ENCODE measurements at places on chromosomes 2 and 18.

DNA sequence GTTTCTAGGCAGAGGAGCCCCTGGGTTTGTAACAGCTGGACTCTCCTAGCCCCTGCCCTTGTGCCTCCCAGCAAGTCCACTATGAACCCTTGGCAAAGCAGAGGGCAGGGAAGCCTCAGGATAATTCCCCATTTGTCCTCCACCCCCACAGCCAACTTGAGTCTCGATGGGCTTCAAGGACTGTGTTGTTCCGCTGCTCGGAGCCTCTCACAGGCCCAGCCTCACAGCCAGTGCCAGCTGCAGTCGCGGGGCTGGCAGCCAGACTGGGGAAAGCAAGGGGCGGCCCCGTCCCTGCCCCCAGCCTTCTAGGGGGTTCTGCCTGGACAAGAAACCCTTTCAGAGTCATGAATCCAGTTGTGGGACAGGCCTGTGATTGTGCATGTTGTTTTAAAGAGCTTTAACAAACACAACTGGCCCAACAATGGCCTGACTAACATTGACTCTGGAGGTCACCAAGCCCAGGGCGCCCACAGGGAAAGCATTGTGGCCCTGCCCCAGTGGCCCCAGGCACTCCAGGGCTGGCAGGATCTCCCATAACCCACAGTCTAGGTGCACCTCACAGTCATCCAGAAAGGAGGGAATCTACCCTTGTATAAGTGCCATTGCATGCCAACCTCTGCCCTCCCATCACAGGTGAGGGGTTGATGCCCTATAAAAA, 71.8 kb upstream of the DAPL1 start:
- DNase-seq, result no peak

- DNase-seq, result no peak
These were observed 455.1 kb downstream of the PLCL1 start for GRCh38 chr2:198259496-198259895.

DNA sequence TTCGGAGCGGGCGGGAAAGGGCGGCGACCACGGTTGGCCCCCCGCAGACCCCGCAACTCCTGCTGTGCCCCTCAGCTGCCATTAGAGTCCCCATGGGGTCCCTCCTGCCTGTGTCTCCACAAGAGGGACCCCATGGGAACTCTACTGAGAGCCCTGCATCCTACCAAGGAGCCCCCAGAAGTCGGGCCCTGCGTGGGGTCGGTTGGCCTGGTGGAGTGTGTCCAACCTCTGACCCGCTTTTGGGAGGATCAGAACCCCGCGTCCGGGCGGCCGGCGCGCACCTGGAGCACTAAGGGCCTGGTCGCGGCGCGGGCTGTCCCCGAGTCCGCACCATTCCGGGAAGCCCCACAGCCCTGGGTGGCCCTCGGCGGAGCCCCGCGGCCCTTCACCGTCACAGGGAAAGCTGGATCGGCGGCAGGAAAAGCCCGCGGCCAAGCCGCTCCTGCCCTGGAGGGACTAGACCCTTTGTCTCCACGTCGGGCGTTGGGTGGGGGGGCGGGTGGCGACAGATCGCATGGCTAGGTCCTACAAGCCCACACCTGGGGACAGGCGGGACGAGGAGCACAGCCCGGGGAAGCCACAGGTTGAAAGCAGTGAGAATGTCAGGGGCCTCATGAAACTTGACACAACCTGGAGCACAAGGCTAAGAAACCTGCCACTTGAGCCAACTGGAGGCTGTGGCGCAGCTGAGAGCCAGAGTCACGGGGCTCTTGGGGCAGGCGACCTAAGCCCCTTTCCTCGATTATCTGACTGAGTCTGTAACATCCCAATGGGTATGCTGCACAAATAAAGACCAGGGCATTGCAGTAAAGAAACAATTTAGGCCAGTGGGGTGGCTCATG, 11.2 kb upstream of the CXXC1 start:
- DNase-seq, result no peak

DNA sequence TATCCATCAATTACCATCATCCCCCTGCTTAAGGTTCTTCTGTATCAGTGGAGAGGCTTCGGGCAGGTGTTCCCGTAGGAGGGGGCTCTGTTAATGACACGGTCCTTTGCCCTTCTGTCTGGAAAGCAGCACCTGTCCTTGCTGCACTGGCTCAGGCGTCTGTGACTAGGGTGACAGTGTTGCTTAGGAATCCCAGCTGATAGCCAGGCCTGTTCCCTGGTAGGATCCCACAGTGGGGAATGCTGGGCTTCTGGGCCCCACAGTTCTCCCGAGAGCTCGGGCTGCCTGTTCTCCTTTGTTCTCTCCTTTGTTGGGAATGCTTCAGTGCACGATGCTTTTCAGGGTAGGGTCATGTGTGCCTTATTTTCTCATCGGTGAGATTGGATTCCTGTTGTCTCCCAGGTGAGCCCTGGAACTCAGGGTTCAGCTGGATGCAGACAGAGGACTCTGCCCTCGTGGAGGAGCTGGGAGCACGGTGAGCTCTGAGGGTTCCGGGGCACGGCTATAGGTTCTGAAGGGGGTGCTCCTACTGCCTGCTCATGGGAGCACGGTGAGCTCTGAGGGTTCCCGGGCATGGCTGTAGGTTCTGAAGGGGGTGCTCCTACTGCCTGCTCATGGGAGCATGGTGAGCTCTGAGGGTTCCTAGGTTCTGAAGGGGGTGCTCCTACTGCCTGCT, 9.6 kb downstream of the SNTG2 start:
- no peak for DNase-seq

- no peak for DNase-seq
These were observed 376.3 kb upstream of the MYT1L start for GRCh38 chr2:2707206-2707991.

DNA sequence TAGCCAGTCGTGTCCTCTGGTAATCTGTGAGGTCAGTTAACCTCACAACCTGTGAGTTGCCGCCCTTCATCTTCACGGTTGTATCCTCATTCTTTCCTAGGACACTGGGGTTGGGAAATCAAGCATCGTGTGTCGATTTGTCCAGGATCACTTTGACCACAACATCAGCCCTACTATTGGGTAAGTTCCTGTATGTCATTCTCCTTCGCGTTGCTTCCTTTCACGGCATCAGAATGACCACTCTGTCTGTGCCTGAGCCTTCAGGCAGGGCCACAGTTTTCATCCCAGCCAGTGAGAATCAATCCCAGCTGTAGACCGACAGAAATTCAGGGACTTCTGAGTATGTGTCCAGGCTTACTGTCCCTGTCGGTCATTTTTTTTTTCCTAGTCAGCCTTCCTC, 67.1 kb downstream of the RAB31 start:
- no peak for DNase-seq

- no peak for DNase-seq
These were observed 58.9 kb upstream of the CTNNA2 start for GRCh38 chr2:79453918-79454317.

DNA sequence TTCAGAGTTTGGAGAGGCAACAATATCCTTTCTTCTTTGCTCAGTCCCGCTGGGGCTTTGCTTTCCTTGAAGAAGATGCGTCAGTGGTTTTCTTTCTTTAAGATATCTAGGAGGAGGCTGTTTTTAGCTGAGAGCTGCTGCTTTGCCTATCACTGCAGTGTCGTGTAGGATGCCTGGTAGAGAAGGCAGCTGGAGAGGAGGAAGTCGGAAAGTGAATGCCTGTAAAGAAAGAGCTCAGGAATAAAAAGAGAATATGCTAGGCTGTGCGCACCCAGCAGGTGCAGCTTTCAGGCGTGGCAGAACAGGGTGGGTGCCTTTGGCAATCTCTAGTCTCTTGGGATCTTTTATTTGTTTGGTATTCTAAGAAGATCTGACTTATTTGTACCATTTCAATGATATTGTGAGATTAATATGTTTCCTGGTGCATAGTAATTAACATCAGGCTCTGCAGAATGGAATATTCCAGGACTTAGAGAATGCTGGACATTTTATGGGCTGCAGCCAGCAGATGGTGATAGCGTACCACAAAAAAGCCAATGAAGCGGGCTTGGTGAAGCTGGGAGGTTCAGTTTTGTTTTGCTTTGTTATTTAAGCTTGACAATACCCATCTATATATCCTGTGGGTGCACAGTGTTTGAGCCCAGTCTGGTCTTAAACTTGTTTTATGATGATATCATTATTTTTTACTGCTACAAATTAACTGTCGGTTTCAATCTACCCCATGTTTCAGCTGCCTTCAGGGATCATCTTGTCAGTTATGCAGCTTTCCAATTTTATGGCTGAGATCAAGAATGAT, 34.9 kb downstream of the CAVIN2 start:
- peak; percentile 30 for DNase-seq

- no peak for DNase-seq
These were observed 75.6 kb downstream of the COA5 start for GRCh38 chr2:98532756-98533155.

- no peak for DNase-seq
These were observed 1200.4 kb upstream of the CDH2 start for GRCh38 chr18:29377346-29377745.

- no peak for DNase-seq
These were observed 178.5 kb downstream of the TPGS2 start for GRCh38 chr18:36650266-36650665.

DNA sequence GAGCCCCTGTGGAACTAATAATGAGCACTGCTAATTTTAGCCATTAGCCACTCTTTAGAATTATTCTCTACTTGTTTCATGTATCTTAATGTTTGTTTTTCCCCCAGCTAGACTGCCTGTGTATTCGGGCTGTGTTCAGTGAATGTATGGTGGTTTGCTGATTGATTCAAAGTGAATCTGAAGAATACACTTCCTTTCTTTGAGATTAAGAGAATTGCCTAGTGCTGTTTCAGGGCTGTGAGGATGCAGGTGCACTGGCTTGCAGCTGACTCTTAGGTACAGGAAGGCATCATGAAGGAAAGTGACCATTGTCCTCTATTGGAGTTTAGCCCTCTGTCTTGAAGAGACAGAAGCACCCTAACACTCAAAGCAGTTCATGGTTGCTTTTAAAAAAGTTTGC, 138.7 kb downstream of the CERS6 start:
- no peak for DNase-seq

DNA sequence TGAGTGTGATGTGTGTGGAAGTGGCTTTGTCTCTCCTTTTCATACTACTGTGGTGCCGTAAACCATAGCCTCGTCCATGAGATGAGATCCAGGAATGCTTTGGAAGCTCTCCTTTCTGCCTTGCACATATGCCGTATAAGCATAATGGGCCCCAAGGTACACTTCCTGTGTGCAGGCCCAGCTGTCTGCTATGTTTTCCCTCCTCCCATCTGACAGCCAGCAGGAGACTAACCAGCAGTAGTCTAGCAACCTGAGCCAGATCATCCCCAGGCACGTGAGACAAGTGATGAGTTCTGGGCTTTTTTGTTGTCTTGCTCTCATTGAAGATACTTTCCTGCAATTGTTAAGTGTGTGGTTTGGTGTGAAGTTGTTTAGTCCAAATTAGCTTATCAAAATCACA, 555.5 kb upstream of the LRRTM4 start:
- no peak for DNase-seq

DNA sequence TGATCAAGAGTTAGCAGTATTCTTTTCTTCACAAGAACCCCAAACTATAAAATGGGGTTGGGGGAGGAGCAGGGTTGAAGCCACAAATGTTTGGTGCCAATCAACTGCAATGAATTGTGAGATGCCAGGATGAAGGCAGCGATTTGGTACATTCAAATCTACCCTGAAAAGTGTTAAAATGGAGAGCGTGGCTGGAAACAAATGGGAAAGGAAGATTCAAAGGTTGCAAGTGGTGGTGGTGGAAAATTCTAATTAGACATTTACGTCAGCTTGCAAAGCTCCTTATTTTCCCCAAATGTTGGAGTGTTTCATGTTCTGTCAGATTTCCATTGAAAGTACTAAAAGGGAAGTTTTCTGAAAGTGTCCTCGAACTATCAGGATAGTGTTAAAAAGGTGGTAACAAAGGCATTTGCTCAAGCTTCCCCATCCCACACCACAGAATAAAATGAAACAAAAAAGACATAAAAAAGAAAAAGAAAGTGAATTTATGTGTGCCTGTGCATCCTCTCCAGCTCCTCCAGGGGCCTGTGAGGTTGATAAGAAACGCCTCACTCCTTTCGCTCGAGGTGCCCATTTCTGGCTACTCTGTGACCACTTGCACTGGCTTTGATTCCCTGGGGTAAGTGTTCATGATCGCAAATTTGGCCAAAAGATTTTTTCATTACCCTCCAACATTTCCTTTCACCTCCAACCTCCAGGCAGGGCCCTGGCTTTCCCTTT, 424.1 kb upstream of the POU3F3 start:
- DNase-seq, result no peak

GRCh38 chr2:157938556-157938955, 62.4 kb upstream of the ACVR1 start:
- DNase-seq, result no peak

- no peak for DNase-seq
These were observed 609.5 kb upstream of the SLC8A1 start for GRCh38 chr2:41061356-41061755.

DNA sequence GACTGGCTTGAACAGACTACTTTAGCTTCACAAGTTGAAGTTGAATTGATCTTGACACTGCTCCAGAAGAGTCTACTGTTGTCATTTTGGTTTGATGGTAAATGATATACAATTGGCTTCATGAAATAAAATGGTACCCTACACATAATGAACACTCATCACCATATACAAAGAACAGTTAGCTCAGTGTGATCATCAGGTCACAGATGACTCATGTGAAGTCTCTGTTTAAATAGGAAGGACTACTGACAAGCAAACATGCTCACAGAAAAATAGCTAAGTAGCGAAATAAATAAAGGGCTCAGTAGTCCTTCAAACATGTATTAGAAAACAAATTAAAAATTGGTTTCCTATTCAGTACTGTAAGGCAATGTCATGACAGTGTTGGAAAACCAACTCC, 96.2 kb downstream of the MEIS1 start:
- no peak for DNase-seq

DNA sequence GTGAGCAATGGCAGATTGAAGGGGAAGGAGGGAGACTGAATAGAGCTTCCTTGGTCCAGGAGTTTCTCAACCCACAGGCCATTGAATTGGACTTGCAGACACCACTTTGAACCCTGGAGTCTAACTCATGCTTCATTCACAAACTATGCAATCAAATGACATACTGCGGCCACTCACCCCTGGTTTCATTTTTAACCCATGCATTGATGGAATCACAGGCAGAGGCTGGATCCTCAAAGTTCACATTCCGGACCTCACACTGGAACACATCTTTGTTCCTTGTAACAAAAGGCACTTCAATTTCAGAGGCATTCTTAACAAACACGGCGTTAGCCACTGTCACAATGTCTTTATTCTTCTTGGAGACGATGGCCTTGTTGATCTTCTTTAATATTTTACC, 40.7 kb downstream of the MRPL44 start:
- DNase-seq, result no peak

GRCh38 chr2:164815071-164815793, 26.4 kb downstream of the COBLL1 start:
- DNase-seq, result no peak

DNA sequence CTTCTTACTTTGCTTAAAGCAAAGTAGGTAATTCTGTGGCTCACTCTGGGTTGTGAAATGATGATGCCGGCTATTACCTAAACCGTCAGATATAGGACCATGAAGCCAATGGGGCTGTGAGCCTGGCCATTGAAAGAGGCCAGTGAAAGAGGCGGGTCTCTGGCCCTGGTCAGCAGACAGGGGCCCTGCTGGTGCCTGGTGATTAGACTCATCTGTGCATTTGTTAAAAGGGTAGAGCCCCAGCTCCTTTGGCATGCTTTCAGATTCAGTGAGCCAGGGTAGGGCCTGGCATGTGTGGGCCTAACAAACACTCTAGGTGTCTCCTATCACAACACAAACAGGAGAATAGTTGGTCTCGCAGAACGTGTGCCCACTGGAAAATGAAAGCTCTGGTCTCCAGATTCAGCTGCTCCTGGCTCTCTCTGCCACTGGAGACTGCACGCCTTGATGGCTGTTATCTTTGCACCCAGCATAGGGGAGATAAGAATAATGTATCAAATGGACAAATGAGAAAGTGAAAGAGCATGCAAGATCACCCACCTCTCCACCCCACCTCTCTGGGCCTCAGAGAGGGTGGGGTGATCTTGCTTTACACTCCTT, 6.9 kb downstream of the LRRC30 start:
- no peak for DNase-seq
